Stimulated activated CD4-positive, alpha-beta T cell treated with anti-CD3 and anti-CD28 coated beads, Interleukin-1b, Interleukin-23, amount 100 ng/mL, for 1 hour (primary cell): ENCODE measurements at places on chromosomes 1 and 21.

GRCh38 chr21:33858667-33859372 lies 56.8 kb downstream of the ATP5PO start:
- no peak for DNase-seq

DNA sequence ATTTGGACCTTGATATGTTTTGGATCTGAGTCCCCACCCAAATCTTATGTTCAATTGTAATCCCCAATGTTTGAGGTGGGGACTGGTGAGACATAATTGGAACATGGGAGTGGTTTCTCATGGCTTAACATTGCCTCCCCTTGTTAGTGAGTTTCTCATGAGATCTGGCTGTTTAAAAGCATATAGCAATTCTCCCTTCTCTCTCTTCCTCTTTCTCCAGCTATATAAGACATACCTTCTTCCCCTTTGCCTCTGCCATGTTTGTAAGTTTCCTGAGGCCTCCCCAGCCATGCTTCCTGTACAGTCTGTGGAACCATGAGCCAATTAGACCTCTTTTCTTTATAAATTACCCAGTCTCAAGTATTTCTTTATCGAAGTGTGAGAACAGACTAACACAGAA lies 692.4 kb downstream of the KCNT2 start:
- DNase-seq: no peak

- no peak for DNase-seq
These were observed 107.1 kb upstream of the ERRFI1 start for GRCh38 chr1:8133190-8133589.

DNA sequence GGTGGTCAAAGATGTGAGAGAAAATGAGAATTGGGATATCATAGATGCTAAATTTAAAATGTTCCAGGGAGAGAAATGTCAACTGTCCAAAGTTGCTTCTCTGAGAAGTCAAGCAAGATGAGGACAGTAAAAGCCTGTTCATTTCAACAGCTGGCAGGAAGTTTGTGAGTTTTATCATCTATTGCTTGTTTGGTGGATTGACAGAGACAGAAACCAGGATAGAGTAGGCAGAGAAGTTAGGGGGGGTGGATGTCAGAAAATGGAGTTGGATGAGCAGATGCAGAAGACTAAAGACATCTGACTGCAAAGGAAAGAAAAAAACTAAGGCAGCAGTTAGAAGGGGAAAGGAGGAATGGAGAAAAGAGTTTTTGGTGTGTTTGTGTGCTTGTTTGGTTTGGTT lies 78.4 kb downstream of the AK5 start:
- no peak for DNase-seq

DNA sequence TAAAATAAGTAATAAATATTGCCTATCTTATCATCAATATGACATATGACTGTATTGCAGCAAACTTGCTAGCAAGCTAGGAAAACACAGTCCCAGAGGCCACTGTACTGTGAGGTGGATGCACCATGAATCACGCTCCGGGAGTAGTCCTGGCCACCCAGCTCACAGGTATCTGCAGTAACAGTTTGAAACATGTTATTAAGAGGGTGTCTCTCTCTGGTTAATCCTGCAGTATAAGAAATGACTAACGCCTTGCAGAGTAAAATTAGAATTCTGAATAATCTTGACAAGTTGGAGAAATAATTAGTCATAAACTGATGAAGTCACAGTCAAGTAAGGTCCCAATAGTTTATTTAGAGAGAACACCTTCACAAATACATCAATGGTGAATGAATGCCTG lies 34.0 kb upstream of the DPT start:
- no peak for DNase-seq

- DNase-seq: no peak
These were observed 47.9 kb upstream of the PRKACB start for GRCh38 chr1:84096176-84096575.

- DNase-seq: no peak
These were observed 30.8 kb upstream of the EPS8L3 start for GRCh38 chr1:109794319-109795132.

DNA sequence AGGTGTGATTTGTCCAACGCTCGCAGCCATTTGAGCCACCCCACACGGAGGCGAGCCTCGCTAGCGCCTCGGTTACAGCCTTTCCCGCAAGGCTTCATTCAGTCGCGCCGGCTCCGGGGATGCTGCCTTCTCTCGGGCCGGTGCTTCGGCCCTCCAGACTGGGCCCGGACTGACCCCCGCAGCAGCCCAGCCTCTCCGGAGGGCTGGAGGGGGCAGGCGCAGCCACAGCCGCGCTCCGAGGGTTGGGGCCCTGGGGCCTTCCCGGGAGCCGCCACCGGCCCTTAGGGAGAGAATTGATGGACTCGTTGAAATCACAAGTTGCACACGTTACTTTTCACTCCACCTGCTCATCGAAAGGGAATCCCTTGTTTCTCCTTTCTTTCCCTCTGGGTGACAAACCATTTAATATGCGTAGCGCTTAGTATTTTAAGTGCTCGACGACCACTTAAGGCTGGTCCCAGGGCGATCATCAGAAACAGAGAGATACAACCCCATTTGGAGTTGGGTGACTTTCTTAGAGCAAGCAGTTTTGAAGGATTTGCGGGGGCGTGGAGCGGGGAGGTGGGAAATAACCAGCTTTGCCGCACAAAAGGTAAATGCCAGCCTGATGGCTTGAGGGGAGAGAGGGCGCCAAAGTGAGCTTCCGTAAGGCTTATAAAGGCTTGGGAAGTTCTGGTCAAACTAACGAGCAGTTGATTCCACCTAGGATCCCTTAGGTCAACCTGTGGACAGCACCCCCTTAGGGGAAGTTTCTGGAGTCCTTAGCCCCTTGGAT lies 24.6 kb upstream of the ENAH start:
- no peak for DNase-seq

- DNase-seq: no peak
These were observed 3.5 kb downstream of the DHCR24 start for GRCh38 chr1:54883349-54884102.

DNA sequence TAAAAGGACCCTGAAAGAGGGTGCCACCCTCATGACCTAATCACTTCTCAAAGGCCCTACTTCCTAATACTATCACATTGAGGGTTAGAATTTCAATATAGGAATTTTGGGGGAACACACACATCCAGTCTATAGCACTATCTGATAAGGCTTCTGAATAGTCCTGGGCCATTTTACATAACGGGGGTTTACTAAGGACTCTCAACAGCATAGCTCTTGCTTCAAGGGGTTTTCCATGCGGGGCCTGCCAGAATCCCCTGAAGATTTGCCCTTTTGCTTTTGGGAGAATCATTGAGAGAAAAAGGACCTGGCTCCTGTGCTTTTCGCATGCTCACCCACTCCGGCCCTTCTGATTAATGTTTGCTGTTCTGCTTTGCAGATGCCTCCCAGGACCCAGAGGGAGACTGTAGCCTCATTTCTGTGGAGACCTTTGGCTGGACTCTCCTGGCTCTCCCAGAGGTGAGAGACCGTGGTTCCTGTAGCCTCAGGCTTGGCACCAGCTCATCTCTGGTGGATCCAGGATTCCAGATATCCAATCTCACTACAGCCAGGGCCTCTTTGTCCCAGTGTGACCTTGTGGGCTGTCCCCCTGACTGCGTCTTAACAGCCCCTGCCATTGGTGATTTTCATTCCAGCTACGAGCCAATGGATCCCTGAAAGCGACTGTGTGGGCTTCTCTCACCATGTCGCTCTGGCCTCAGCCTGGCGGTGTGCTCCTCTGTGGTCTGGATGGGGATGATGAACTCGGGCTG lies 72.6 kb downstream of the DDR2 start:
- DNase-seq: no peak

- DNase-seq: no peak
These were observed 414.3 kb downstream of the SETD4 start for GRCh38 chr21:35645991-35646390.

GRCh38 chr1:9643351-9644256 lies 7.9 kb upstream of the PIK3CD start:
- DNase-seq: no peak

GRCh38 chr21:41076064-41076463 lies 91.9 kb upstream of the BACE2 start:
- DNase-seq: no peak

- no peak for DNase-seq
These were observed 20.1 kb downstream of the XKR8 start for GRCh38 chr1:27979859-27980201.

GRCh38 chr1:232805269-232806185 lies at the start of gene MAP10:
TSS of gene MAP10 (plus strand) at chr1:232805416. CDS start at chr1:232805450, 34 bp downstream.
- DNase-seq: peak; percentile 46

GRCh38 chr1:153631047-153632022 lies 2.5 kb upstream of the CHTOP start:
- no peak for DNase-seq

DNA sequence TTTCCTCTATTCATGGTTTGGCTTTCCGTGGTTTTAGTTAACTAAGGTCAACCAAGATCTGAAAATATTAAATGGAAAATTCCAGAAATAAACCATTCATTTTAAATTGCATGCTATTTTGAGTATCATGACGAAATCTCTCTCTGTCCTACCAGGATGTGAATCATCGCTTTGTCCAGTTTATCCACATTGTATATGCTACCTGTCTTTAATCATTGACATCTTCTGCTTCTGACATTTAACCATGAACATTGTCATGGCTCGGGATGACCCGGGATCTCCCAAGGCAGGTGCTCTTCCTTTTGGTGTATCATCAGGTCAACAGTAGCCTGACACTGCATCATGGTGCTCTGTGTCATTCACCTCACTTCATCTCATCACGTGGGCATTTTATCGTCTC lies 125.5 kb upstream of the HNRNPU start:
- no peak for DNase-seq

- DNase-seq: no peak
These were observed 22.1 kb upstream of the SPATC1L start for GRCh38 chr21:46206163-46207005.

GRCh38 chr1:8632102-8632501 lies 185.3 kb downstream of the RERE start:
- DNase-seq: no peak

- no peak for DNase-seq
These were observed 182.6 kb downstream of the VAV3 start for GRCh38 chr1:107782217-107782845.

DNA sequence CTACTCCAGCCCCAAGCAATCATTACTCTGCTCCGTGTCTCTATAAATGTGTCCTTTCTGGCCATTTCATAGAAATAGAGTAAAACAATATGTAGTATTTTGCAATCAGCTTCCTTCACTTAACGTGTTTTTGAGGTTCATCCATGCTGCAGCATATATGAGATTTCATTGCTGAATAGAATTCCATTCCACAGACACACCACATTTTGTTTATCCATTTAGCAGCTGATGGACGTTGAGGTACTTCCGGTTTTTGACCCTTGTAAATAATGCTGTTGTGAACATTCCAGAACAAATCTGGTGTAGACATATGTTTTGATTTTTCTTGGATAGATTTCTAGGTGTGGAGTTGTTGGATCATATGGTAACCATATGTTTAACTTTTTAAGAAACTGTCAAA lies 30.7 kb downstream of the ADAM30 start:
- DNase-seq: no peak

DNA sequence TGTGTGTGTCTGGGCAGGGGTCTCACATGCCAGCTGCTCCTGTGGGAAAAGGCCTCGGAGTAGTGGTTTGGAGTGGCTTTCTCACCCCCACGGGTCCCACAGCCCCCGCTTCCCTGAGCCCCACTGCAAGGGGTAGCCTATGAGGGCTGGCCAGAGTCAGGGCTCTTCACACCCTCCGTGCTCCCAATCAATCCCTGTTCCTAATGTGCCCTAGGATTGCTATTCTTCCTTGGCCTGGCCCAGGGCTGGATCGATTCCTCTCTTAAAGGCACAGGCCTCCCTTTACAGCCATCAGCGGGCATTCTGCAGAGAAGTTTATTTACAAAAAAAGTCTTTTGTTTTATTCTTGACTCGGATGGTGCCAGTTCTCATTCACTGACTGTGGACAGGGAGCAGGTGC lies 19.3 kb upstream of the ACTL8 start:
- no peak for DNase-seq

DNA sequence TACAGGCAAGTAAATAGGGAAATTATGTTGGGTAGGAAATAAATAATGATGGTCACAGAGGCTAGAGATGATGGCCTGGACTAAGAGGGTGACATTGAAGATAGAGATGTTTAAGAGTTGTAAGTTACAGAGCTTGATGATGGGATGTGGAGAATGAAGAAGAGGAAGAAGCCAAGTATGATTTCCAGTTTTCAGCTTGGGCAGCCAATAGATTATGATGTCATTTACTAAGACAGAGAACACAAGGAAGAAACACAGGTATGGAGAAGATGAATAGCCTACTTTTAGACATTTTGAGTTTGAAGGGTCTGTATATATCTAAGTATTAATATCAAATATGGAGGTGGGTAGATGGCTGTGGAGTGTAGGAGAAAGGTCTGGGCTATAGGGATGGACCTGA lies 56.0 kb upstream of the PRELP start:
- DNase-seq: no peak

DNA sequence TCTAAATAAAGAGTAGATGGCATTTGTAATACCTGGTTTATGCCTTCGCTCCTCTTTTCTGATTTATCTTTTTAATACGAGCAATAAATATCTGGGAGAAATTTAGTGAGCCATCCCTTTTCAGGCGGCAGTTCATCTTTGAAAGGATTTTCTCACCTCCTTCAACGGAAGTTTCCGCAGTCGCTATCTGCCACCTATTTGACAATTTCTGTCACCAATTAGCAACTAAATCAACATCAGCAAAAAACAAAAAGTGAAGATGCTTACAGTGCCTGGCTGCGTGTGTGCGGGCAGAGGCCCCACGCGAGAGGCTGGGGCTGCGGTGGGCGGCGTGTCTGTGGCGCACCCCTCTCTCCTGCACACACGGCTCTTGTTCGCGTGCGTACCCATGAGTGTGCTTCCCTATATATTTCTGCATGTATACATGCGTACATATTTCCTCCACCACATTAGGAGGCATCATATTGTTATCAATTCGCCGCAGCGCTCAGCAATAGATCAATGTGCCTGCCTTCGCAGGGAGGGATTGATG lies 117.3 kb upstream of the BARHL2 start:
- no peak for DNase-seq

- DNase-seq: no peak
These were observed 500.4 kb downstream of the PTPRU start for GRCh38 chr1:29736582-29737188.

- DNase-seq: no peak
These were observed 60.0 kb upstream of the ROR1 start for GRCh38 chr1:63713627-63714481.

DNA sequence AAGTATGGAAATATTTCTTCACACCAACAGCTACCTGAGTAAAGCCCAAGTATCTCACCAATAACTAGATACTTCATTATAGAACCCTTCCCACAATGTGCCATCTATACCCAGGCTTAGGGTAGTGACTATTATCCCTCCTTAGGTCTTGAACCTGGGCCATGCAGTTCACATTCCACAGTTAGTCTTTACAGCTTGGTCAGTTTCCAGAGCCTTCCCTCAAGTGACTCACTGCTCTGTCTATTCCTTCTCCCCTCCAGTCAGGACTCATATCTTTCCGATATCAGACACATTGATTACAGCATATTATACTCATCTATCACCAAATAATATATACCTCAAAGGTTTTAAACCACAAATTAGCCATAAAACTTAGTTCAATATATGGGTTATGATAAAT lies 23.6 kb downstream of the VAMP4 start:
- no peak for DNase-seq

- DNase-seq: no peak
These were observed 457.2 kb upstream of the ADAMTS5 start for GRCh38 chr21:27423906-27424595.

- no peak for DNase-seq
These were observed 32.6 kb downstream of the GPR52 start for GRCh38 chr1:174480324-174480723.

- DNase-seq: no peak
These were observed 568.3 kb upstream of the ADGRL2 start for GRCh38 chr1:81232420-81232819.
